ENCODE measurements at places on chromosomes 12 and 14.

- DNase-seq = no peak
Measured at GRCh38 chr12:70784042-70784668, 136.4 kb downstream of the PTPRR start.

GRCh38 chr14:104573930-104574329 lies 5.6 kb upstream of the C14orf180 start:
- no peak for DNase-seq

- no peak for DNase-seq
Measured at GRCh38 chr14:105925615-105926372, 399.4 kb downstream of the TMEM121 start.

GRCh38 chr14:22500954-22501726 lies 87.9 kb downstream of the DAD1 start:
- no peak for DNase-seq

DNA sequence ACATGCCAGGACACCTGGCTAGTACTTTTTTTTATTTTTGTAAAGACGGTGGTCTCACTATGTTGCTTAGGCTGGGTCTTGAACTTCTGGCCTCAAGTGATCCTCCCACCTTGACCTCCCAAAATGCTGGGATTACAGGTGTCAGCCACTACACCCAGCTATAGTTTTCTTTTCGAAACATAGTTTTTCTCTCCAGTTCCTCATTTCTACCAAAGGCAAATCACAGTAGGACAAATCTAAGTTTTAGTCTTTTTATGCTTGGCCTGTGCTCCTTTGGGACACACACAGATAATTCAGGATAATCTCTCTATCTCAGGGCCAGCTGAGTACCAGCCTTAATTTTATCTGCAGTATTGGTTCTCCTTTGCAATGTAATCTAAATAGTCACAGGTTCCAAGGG lies 100.7 kb downstream of the KCNMB4 start:
- DNase-seq = no peak

DNA sequence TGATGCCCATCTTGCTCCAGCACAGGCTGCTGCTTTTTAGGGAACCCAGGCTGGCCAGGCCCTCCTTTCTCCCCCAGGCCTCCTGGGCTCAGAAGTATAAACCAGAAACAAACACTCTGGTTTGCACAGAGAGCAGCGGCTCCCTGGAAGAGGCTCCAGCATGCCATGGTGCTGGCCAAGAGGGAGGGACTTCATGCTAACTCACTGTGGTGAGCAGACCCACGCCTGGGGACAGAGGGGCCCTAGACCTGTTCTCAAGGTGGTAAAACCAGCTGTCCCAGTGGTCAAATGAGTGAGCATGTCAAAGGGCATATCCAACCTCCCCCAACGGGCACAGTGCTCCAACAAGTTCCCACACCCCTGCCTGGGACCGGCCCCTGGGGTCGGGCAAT lies 15.5 kb downstream of the BCL11B start:
- no peak for DNase-seq

All from LHCN-M2 (cell line).